ENCODE measurements at places on chromosomes 11 and 22.

DNA sequence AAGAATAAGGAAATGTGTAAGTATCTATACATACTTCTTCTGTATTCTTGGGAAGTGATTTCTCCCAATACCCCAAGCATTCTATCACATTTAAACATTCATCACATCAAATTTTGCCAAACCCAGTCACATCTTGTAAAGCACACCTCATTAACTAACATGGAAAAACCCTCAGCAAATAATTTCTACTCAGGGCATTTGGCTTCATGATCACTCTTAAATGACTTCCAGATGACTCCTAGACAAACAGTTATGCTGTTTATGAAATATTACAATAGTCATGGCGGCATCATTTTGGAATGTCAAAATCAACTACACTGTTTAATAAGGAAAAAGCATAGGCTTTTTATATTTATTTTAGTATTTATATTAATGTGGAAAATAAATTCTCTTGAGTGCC is 47.3 kb upstream of the CCDC34 start:
- DNase-seq: no peak

GRCh38 chr22:27514601-27515523 is 286.7 kb downstream of the MN1 start:
- DNase-seq: no peak

DNA sequence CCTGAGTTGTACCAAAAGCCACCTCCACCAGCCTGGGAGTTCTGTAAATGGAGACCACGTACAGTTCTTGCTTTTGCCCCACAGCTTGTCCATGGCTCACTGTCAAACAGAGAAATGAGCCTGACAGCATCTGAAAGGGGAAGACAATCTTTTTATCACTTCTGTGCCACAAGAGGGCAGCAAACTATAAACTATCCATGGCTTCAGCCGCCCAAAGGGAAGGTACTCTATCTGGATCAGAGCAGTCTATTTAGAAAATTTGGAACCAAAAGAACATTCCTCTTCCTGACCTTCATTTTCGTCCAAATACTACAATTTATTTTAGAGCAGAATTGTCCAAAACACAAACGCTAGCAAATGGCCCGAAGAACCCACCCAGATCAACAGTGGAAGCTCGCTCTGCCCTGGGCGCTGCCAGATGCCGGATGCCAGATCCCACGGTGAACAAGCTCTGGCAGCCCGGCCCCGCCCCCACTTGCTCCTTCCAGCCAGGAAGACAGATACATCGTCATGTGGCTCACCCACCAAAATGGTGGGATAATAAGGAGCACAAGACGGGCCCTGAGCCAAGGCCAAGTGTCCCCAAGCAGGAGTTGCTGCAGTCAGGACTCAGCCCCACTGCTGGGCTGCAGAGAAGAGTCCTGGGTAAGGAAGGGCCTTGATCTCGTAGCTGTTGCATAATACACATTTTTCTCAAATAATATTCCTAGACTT is 23.9 kb upstream of the SCGB1A1 start:
- DNase-seq: peak; percentile 84

GRCh38 chr11:15944460-15944859 is 411.9 kb downstream of the SOX6 start:
- DNase-seq: no peak

DNA sequence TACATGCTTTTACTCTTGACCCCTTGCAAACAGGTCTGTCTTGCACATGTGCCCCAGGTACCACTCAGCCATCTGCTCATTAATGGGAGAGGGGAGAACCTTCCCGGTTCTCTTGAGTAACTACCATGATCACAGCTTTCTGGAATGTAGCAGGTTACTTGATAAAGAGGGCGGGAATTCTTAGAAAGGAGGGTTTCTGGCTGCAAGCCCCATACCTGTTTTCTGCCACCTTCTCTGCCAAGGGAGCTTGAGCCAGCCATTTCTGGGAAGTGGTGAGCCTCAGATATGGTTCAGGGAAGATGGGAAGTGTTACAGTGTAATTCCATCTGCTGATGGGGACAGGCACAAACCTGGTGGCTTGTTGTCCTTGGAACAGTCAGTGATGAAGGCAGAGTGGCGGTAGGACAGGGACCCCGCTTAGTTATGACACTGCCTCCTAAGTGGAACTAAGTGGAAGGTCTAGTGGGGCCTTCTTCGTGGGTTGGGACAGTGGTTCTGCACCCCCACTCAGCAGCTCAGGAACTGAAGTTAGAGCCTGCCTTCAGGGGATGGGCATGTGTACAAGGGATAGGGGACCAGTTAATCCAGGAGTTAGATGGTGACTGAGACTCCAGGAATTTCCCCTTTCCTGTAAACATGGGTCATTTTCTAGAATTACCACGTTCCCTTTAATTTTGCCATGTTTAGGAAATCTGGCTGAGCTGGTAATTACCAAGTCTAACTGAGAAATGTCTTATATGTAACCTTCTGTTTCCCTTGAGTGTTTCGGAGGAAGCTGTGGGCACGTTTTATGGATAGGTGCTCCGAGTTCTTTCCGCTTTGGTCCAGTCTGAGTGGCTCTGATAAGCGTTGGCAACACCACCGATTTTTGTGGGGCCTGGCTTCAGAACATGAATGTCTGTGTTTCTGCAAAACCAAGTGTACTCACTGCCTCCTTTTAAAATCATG is 35.3 kb downstream of the BCR start:
- no peak for DNase-seq

DNA sequence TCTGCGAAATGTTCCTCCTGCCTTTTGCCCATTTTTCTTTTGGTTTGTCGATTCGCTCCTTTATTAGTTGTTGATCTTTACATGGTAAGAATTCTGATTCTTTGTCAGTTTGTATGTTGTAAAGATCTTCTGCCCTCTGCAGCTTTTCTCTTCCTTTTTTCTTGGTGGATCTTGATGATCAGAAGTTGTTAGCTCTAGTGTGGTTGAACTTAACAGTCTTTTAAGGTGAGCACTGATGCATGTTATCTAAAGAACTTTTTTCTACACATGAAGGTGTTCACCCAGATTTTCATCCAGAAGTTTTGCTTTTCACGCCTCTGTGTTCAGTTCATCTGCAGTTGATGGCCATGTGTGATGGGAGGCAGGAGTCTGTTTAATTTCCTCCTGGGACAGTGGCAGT is 133.7 kb downstream of the TBC1D22A start:
- DNase-seq: no peak

- no peak for DNase-seq
Observed at GRCh38 chr11:126925321-126926093, 75.1 kb downstream of the KIRREL3 start.

- no peak for DNase-seq
Observed at GRCh38 chr11:46522682-46523281, 71.0 kb downstream of the AMBRA1 start.

GRCh38 chr11:134519390-134519750 is 107.3 kb upstream of the B3GAT1 start:
- DNase-seq: no peak

- DNase-seq: peak; percentile 85
Observed at GRCh38 chr11:112292785-112293407, 32.2 kb upstream of the PLET1 start.

DNA sequence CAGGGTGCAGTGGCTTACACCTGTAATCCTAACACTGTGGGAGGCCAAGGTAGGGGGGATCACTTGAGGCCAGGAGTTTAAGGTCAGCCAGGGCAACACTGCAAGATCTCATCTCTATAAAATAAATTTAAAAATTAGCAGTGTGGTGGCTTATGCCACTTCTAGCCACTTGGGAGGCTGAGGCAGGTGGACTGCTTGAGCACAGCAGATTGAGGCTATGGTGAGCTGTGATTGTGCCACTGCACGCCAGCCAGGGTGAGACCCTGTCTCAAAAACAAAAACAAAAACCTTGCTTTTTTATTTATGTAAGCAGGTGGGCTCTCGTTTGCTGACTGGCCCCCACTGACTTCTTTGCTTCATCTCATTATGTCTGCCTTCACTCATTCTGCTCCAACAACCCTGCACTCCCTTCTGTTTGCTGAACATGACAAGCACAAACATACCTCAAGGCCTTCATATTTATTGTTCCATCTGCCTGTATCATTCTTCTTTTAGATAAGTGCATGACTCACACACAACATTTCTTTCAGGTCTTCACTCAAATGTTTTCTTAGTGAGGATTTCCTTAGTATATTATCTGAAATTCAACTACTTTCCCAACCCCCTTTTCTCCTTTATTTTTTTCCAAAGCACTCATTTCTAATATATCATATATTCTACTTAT is 32.4 kb upstream of the CLNS1A start:
- DNase-seq: no peak

DNA sequence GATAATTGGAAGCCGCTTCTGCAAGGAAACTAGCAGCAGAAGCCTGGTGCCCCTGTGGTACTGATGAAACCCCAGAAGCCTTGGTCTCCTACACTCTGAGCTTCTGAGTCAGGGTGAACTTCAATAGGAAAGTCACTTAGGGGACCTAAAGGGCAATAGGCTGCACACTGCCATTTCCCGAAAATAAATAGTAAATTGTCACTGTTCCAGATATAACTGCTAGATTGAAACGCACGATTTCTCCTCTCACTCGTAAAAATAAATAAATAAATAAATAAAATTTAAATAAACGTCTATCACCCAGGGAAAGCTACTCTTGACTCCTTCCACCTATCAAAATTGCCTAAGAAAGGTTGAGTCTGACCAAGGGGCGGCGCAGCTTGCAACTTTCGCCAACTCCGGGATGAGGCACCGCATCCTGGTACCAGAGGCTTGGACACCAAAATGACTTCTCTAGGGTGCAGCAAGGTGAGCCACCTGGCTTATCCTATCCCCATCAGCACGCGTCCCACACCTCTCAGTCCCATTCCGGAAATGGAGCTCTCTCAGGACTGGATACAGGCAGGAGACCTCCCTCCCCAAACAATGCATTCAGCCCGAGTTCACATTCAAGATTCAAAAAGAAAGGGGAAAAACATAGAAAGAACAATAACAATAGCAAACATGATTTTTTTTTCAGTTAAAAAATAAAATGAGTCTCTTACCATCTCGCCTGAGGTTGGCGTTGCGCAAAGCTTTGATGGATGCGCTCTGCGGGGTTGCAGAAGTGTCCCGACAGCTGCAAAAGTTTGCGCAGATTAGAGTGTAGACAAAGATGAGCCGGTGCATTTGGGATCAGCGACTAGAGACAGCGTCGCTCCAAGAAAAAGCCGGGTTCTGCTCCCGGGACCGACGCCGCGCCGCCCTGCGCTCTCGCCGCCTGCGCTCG is 583 bp downstream of the PDGFD start:
- no peak for DNase-seq

DNA sequence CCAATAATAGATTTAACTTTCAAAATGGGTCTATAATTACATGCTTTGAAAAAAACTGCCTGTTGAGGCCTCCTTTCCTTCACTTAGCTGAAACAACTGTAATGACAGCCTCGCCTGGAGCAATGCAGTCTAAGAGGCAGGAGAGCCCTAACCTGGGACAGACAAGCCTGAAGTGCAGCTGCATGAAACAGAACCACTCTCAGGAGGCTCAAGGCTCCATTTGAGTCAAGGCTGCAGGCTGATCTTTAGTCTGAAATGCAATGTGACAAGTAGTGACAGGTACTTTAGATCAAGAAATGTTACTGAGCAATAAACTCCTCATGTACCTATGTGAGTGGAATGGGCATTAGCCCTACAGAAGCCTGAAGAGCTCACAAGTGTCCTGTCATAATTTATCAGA is 414.0 kb upstream of the LUZP2 start:
- DNase-seq: no peak

DNA sequence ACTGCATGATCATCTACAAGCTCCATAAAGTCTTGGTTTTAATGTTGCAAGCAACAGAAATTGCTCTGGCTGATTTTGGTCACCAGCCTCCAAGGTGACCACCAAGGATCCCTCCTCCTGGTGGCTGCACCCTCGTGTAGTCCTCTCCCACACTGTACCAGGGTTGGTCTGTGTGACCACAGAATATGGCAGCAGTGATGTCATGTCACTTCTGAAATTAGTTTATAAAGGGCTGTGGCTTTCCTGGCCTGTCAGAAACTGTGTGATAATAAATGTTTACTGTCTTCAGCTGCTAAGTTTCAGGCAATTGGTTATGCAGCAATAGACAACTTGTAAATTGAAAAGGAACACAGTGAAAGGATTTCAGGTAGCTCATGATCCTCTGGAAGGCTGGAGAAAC is 5.3 kb upstream of the PRDM11 start:
- no peak for DNase-seq

DNA sequence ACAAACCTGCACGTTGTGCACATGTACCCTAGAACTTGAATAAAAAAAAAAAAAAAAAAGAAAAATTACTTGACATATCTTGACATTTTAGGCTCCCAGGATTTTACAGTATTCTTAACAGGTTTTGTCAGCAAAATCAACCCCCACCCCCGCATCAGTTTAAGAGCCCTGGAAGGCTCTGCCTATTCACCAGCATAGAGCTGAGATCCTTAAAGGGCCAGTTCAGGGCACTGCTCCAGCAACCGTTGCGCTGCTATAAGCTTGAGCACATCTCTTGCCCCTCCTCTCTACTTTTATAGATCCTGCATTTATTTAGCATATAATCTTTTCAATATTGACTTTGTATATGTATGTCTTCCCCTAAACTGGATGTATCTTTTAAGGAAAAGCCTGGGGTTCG is 697 bp upstream of the PAFAH1B2 start:
- no peak for DNase-seq

- DNase-seq: no peak
Observed at GRCh38 chr11:82315093-82315492, 418.6 kb downstream of the FAM181B start.

DNA sequence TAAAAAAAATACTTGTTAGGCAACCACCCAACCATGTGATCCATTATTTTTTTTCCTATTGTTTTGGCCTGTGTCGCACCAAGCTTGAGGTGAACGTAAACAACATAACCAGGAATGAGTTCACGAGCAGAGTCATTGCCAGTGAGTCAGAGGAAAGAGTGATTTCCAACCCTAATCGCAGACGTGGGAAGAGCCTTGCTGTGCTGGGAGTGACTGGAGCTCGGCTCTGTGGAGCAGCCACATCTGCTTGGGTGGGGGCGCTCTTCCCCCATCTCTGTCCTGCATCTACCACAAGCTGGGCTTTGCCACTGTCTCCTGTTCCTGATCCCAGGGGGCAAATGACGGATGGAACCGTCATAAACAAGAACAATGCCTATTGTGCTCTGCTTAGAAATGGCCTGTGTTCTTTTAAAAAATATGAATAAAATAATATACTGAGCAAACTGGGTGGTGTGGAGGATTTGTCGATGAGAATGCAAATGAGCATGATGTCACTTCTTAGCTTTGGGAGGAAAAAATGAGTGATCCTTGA is 210.0 kb downstream of the KIRREL3 start:
- peak; percentile 49 for DNase-seq

GRCh38 chr22:25202290-25202921 is 2.7 kb downstream of the CRYBB3 start:
- peak; percentile 14 for DNase-seq

GRCh38 chr11:75492181-75492820 is 33.4 kb downstream of the GDPD5 start:
- no peak for DNase-seq

GRCh38 chr22:44398856-44399837 is 86.4 kb upstream of the SHISAL1 start:
- DNase-seq: no peak

DNA sequence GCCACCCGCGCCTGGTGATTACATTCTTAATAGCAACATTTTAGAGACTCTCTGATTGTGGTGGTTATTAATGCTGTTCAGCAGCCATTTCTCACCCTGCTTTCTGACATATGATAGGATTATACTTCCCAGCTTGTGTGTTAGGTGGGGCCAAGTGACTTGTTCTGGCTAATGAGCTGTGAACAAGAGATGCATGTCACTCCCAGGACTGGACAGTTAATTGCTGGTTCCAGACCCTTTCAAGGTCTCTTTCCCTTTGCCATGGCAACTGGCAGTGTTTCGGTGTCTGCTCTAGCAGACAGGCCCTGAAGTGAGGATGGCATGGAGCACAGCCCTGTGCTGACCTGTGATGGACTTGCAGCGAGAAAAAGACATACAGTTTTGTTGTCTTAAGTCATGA is 8.9 kb upstream of the PTPRJ start:
- no peak for DNase-seq

GRCh38 chr11:101914738-101915426 is at the start of gene CEP126:
TSS of gene CEP126 (plus strand) at chr11:101915010. CDS start at chr11:101915285, 275 bp downstream.
- DNase-seq: peak; percentile 99
